ENCODE measurements at places on chromosomes 1 and 21. TPM values are rescaled to one million over a fixed set of nuclear protein-coding genes. Genes with fewer than 3 reads are reported as not detected.

The APH1A gene
- total RNA-seq = 127 TPM

The GNAT2 gene
- 0.22 TPM for total RNA-seq

The FUCA1 gene
- total RNA-seq = 17.2 TPM

The PRAMEF15 gene
- not detected for total RNA-seq

The SLC5A9 gene
- not detected for total RNA-seq

The SAMD13 gene
- total RNA-seq = 0.77 TPM

The RBP7 gene
- not detected for total RNA-seq

The CFHR4 gene
- not detected for total RNA-seq

The KRTAP19-3 gene
- not detected for total RNA-seq

The CENPF gene
- total RNA-seq = 137 TPM

The CELA2A gene
- not detected for total RNA-seq

The MROH9 gene
- not detected for total RNA-seq

The CD1D gene
- total RNA-seq = not detected

The KCNA3 gene
- total RNA-seq = 68.4 TPM

The CLDN19 gene
- not detected for total RNA-seq

The NFYC gene
- 65.0 TPM for total RNA-seq

The AMY2B gene
- 23.5 TPM for total RNA-seq

The EPHA10 gene
- total RNA-seq = not detected

The NES gene
- not detected for total RNA-seq

The C1orf141 gene
- not detected for total RNA-seq

The OBSCN gene
- total RNA-seq = 44.3 TPM

The EXOC8 gene
- 24.0 TPM for total RNA-seq

The TATDN3 gene
- total RNA-seq = 13.9 TPM

The SFN gene
- 1.4 TPM for total RNA-seq

The STMN1 gene
- 595 TPM for total RNA-seq

The CFHR5 gene
- total RNA-seq = not detected

The MXRA8 gene
- 1.2 TPM for total RNA-seq

The AXDND1 gene
- total RNA-seq = 0.64 TPM

The HSD3B2 gene
- not detected for total RNA-seq

The TAS1R3 gene
- total RNA-seq = 1.3 TPM

The TMPRSS15 gene
- total RNA-seq = not detected
